Fibroblast of skin of right quadriceps (primary cell): ENCODE measurements at places on chromosomes 5 and 9.

DNA sequence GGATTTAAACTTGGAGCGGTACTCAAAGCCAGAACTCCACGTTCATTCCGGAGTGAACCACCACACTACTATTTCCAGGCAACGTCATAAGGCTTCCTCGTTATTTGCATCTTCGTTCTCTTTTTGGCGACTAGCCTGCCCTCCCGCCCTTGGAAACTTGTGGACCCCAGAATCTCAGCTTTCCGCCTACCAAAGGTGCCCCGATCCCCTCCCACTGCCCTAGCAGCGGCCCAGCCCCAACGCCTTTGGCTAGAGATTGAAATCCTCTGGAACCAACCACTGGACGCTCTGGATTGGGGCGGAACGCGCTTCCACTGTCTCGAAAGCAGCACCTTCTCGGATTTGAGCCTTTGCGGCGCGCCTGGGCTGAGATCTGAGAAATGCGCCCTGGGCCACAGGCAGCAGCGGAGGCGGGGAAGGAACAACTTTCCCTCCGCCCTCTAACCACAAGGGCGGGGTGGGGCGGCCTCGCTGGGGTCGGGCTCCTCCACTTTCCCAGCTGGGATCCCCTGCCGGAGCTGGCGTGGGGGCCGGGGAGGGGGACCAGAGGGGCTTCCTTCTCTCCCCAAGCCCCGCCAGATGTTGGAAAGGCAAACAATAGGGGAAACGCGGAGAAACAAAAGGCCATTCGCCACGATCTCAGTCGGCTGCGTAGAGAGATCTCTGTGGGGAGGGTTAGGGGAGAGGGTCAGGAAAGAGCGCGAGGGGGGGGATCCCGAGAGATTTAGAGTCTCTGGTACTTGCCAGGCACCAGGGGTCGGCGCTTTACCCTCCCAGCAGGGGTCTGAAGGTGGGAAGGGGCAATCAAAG, 1.3 kb downstream of the MOB3B start:
- peak; percentile 34 for DNase-seq

DNA sequence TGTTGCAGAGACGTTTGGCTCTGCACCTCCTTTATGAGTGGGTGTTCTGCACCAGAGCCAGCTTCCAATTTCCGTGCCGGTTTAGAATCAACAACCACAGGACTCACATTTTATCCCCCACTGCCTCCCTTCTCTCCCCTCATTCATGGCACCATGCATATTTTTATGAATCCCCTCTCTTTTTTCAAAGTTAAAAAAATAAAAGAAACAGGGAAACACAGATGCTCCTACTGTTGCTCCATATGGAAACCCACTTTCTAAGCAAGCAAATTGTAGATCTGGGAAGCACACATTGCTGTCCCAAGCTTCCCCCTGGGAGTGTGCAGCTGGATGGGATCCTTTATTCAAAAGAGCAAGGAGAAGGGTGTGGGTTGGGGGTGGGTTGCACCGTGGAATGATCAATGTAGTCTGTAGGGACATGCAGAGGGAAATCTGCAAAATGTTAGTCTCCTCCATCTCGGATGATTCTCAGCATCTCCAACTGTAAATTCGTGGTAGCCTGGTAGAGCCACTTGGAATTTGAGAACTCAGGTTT, 410.0 kb upstream of the ADAMTSL1 start:
- no peak for DNase-seq

GRCh38 chr5:160749026-160749425, 103.0 kb downstream of the ATP10B start:
- no peak for DNase-seq

DNA sequence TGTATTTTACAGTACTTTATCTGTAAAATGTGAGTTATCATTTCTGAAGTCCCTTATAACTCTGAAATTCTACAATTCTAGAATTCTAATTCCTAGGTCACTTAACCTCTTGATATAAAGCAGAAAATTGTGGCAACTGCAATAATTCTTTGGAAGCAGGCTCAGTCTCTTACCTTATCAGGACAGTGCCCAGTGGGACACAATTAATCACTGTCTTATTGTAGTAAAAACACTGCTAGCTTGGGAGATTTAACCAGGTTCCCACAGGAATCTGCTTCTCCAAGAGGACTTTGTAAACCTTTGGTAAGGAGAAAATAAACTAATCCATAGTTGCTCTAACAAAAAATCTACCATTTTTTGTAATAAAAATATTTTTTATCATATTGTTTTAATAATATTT, 18.3 kb upstream of the SPATA9 start:
- DNase-seq = no peak

- no peak for DNase-seq
These were observed 112.6 kb upstream of the ARRDC3 start for GRCh38 chr5:91495699-91496098.

GRCh38 chr5:165404917-165405316, 1899.5 kb downstream of the MAT2B start:
- no peak for DNase-seq

- DNase-seq = no peak
These were observed 19.1 kb upstream of the FOXB2 start for GRCh38 chr9:77000330-77000729.

GRCh38 chr9:14103115-14103514, 210.8 kb downstream of the NFIB start:
- peak; percentile 55 for DNase-seq

DNA sequence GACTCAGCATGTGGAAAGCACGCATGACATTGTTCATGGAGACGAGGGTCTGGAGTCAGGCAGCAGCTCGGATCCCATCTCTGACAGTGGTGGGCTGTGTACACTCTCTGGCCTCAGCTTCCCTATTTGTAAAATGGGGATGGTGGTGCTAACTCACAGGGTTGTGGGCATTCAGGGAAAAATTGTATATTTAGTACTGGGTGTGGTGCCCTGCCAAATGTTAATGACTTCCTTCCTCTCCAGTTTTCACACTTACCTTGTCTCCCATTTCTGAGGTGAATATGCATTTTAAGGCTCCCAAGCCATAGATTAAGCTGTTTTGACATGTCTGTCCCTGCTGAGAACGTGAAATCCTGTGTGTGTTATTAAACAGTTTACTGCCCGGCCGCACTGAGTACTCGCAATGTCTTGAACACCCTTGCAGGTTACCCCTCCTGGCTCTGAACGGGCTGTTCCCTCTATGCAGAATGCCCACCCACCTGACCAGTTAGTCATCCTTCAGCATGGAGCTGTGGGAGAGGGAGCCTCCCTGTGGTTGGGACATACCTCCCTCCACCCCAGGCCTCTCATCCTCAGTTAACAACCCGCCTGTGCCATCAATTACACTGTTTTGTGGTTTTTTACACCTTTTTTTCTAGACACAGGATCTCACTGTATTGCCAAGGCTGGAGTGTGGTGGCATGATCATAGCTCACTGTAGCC, 25.8 kb downstream of the TJP2 start:
- peak; percentile 26 for DNase-seq

DNA sequence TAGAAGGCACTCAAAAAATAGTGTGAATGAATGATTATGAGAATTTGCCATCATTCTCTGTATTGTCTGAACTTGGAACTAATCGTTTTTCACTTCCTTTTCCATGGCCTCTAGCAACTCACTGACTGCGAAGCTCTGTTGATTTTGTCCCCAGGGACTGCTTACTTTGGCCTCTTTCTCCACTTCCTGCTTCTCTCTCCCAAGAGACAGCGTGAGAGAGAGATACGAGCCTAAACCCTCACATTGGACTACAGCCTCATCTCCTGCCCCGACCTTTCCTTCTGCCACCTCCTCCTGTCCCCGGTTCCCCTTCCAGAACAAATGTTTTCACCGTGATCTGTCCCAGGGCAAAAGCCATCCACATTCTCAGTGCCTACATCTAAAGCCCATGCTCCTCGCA, 300.8 kb upstream of the PANK3 start:
- peak; percentile 36 for DNase-seq

GRCh38 chr5:57911438-57911837, 428.8 kb upstream of the ACTBL2 start:
- DNase-seq = no peak

DNA sequence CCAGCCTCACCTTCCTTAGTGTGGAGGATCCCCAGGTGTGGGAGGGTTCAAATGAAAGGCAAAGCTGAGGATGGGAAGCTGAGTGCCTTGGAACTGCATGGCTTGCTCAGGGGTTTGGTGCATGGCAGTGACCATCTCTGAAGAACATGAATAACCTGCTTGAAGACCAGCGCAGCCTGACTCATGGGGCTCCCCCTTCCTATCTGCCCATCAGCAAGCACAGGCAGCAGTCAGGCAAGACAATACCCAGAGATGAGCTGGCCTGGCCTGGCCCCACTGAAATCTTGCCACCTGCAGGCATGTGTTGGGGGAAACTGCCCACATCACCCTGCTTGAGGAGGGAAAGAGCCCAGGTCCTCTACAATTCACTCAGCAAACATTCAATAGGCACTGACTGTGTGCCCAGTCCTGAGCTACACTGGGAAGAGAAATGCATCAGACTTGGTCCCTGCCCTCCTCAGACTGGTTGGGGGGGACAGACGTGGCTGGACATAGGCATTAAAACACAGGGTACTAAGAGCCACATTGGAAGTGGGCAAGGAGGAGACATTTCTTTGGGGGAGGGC, 105.0 kb upstream of the ALDH1B1 start:
- DNase-seq = no peak

- DNase-seq = peak; percentile 7
These were observed 254.4 kb downstream of the FAM114A2 start for GRCh38 chr5:153784277-153784676.

DNA sequence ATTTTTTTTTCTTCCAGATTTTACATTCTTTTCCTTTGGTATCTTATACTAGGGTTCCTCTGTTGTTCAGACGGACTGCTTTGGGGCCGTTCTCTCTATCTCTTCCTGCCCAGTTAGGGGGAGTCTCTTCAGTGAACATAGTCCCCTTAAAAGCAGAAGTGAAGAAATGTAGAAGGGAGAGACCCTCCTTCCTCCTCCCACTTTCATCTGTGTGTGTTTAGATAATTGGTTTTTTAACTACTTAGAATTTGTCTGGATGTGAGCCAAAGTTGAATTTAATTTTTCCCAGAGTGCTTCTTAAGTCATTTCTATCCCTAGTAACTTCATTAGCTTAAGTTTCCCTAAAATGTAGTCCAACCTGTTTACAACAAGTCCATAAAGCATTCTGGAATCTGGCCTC, 167.5 kb downstream of the HACD4 start:
- no peak for DNase-seq

DNA sequence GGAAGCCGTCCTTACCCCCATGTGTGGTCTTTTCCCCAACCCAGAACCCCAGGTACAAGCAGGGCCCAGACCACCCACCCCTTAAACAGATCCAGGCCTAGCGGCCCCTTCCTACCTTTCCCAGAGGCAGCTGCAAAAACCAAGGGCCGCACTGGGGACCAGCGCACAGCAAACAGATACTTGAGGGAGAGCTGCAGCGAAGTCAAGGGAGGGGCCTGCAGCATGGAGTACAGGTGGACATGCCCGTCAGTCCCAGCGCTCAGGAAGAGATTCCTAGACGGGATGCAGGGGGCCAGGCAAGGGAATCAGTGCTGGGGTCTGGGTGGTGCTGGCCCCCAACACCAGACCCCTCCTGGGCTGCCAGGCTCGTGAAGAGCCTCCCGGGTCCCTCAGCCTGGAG, 22.5 kb downstream of the DYNC2I2 start:
- DNase-seq = no peak

GRCh38 chr5:95620870-95621838, 1.3 kb downstream of the GPR150 start:
- DNase-seq = peak; percentile 17

GRCh38 chr5:68071282-68071632, 144.3 kb upstream of the PIK3R1 start:
- no peak for DNase-seq

DNA sequence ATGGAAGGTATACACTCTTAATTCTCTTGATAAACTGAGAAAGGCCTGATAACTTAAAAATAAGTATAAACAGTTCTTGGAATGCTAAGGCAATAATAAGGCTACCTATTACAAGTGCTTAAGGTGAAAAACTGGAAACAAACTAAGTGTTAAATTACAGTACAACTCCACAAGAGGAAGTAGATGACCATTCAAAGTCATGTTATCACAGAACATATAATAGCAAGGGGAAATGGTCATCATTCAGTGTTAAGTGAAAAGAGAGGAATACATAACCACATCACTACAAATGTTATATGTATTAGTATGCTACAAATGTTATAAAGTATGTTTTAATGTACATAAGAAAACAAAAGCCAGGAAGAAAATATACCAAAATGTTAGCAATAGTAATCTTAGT, 135.9 kb downstream of the CCDC192 start:
- no peak for DNase-seq

DNA sequence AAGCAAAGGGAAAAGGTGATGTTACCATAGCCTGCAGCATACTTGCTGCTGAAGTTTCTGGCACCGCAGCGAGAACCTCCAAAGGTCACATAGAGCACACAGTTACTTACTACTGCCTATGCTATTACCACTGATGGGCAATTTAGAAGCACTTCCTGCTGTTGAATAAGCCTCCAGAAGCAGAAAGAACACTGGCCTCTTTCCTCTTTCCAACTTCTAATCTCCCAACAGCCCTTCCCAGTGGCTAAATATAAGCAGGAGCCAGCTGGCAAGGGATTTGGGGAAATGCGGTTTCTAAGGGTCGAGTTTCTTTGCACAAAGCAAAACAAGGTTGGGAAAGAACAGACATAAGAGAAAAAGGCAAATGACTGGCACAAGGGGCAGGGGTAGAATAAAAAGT, 669.2 kb upstream of the ACO1 start:
- DNase-seq = no peak

GRCh38 chr5:7517006-7517405, 121.1 kb downstream of the ADCY2 start:
- DNase-seq = no peak

DNA sequence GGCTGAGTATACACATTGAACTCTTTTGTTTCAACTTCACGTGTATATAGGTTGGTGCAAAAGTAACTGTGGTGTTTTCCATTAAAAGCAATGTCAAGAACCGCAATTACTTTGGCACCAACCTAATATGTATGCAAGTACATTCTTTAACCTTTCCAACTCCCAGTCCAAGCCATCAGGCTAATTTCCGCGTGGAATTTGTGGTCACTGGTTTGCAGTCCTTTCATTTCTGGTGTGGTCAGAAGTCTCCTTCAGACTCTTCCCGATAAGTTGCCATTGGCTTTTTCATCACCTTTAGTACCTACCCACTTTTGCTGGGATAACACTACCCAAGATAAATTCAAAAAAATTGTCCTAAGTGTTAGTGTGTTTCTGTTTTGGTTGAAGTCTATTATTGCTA, 84.0 kb downstream of the RGS3 start:
- DNase-seq = no peak

DNA sequence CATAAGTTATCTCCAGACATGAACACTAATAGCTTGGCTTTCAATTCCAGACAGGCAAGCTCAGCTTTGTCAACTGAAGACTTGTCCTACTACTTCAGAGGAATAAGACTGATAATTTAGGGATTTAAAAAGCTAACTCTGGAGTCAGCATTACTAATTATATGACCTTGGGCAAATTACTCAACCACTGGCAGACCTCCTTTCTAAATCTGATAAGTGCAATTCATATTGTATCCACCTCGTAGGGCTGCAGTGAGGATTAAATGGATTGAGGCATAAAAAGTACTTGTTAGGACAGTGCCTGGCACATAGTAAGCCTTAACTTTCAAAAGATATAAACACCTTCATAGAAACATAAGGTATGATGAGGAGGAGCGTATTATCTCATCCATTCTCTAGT, 104.4 kb downstream of the KLHL3 start:
- no peak for DNase-seq
